ENCODE measurements at places on chromosomes 3 and 15.
A peak's percentile ranks its signal among the peaks of the same experiment; 100 is the strongest.

GRCh38 chr3:31544634-31545033, 11.9 kb downstream of the STT3B start:
- DNase-seq, result peak; percentile 79

DNA sequence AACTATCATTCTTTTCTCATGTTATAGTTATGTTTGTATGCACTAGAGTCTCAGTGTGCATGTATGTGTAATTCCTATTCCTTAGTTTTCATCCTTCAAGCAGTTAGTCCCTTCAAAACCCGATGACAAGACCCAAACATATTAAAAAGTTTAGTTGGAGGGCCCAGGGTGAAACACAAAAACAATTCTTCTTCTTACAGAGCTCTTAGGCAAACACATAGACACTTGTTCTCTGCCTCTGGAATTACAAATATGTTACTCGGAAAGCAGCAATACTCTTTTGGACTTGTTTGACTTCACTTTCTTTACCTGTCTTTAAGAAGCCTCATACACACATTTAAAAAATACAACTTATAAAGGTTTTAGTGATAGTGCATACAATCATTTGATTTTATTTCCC, 763 bp upstream of the CNTN6 start:
- DNase-seq, result no peak

GRCh38 chr15:59686389-59686788, 2.7 kb downstream of the BNIP2 start:
- DNase-seq, result peak; percentile 87

DNA sequence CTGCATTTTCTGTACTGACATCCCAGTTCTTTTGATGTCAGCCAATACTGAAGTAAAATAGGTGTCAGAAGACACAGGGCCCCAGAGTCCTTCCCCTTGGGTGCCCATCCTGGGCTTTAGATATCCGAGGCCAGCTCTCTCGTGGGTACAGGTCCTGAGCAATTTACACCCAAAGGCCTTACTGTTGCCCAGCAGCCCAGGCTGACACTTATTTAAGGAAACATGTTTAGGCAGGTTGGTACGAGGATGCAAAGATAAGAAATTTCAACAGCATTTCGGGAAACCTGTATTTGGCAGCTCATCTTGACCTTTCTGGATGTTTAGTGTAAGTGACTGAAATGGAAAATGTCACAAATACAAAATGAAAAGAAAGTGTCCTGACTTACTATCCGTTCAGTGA, 130.0 kb upstream of the IL12A start:
- DNase-seq, result no peak

DNA sequence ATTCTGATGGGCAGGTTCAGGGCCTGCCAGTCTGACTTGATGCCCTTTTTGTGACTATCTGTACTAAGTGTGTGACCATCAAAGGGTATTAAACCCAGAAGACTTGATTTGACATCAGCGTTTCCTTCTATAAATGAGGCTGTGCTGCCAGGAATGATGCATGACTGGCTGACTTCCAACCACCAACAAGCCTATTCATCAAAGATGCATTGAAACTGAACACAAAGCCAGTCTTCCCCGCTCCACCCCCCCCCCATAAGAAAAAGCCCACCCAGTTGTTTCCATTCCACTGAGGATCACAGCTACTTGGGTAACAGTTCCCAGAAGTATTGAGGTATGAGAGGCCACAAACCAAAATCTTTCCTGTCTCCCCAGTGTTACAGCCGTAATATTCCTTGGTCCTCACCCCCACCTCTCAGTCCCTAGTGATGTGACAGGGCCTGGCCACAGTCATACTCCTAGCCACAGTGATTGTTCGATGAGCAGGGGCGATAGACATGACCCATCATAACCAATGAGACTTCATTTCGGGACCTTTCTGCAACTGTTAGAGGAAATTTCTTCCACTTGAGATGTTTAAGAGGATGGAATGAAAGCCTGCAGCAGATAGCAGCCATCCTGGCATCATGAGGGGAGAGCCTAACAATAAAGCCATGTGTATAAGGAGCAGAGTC, 22.6 kb downstream of the SH3BP5 start:
- DNase-seq, result no peak

DNA sequence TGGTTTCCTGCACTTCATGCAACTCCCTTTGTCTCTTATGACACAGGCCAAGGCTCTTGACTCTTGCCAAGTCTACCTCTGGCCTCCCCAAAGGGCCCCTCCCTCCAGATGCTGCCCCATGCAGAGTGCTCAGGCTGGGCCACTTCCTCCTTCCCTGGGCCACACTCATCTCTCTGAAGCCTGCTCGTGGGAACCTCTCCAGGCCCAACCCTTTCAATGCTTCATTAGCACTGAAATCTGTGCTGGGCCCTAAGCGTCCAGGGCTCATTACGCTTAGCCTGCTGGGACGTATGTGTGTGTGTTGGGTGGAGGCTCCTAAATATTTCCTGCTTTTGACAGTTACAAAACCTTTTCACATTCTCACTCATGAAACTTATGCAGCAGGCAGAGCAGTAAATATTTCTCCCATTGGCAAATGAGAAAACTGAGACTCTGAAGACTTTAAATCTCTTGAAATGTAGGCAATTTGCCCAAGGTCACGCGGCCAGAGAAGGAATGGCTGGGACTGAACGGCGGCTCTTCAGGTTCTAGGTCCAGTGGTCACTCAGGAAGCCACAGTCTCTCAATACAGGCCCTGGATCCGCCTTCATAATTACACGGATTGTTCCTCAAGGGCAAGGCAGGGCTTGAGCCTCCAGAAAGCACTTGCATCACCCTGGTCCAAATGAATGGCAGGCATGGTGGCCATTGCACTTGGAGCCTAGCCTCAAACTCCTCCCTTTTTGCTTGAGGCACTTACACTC, 241.7 kb upstream of the HES1 start:
- peak; percentile 61 for DNase-seq

DNA sequence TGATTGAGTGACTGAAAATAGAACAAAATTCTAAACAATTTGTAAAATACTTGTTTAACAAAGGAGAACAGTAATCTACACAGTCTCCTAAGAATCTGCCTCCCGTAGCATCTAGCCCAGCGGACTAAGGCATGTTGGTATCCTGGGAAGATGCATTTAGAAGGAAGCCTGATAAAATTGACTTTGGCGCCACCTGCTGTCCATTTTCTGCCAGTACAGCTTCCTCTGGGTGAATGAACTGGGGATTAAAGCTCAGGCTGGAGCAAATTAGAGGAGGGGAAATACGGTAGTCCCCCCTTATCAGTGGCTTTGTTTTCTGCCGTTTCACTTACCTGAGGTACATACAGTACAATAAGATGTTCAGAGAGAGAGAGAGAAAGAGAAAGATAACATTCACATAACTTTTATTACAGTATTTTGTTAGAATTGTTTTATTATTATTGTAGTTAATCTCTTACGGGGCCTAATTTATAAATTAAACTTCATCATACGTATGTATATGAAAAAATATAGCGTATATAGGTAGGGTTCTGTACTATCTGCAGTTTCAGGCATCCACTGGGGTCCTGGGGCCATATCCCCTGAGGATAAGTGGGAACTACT, 191.6 kb downstream of the GAP43 start:
- peak; percentile 62 for DNase-seq

GRCh38 chr15:89442671-89443307, 53.6 kb downstream of the RHCG start:
- peak; percentile 61 for DNase-seq

DNA sequence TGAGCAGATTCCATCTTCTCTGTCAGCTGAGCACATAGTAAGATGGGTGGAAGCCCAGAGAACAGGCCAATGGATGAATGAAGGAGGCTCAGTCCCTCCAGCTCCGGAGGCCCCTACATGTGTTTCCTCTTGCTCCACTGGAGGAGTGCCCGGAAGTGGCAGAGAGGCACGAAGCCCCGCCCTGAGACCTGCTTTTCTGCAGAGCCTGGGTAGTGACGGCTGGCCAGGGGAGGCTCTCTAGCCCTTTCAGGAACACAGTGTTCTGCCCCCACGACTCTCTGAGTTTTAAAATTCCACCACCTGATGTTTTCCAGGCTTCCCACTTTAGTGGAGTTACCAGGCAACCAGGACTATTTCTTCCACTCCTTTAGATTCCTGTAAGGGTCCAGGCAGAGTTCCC, 149.4 kb upstream of the SLC6A11 start:
- DNase-seq, result peak; percentile 16

DNA sequence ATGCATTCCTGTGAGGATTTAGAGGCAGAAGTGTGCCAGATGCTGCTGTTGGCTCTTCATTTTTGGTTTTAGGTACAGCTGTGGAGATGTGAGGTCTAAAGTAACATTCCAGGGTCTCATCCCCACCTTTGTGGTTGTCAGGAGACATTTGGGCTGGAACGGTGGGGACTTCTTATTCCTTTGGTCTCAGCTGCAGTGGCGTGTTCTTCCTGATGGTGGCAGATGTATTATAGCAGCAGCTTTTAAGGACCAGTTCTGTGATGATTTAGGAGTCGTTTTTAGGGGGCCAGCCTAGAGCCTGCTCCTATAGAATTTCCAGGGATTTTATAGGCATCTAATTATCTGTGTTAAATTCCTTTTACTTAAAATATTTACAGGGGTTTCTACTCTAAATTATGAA, 221.0 kb upstream of the EOMES start:
- DNase-seq, result peak; percentile 5

DNA sequence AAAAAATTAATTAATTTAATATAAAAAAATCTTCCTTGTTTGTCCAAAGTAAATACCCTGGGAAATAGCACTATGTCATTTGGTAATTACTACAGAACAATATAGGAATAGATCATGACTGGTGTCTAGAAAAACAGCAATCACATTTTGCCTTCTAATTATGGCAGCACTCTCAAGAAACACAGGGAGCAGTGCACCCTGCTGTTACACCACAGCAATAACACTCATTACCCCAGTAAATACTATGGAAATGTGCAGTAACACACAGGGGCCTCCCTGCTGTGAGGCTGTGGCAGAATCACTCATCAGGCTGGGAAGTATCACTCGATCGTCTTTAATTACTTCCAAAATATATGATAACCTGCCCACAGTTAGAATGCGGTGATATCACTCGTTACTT, 646.0 kb downstream of the TUSC7 start:
- peak; percentile 23 for DNase-seq

DNA sequence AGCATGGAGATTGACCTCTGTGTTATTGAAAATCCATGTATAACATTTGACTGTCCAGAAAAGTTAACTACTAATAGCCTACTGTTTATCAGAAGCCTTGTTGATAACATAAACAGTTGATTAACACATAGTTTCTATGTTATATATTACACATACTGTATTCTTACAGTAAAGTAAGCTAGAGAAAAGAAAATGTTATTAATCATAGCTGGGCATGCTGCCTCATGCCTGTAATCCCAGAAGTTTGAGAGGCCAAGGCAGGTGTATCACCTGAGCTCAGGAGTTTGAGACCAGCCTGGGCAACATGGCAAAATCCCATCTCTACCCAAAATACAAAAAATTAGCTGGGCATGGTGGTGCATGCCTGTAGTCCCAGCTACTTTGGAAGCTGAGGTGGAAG, 163.3 kb downstream of the EPHA6 start:
- DNase-seq, result no peak

DNA sequence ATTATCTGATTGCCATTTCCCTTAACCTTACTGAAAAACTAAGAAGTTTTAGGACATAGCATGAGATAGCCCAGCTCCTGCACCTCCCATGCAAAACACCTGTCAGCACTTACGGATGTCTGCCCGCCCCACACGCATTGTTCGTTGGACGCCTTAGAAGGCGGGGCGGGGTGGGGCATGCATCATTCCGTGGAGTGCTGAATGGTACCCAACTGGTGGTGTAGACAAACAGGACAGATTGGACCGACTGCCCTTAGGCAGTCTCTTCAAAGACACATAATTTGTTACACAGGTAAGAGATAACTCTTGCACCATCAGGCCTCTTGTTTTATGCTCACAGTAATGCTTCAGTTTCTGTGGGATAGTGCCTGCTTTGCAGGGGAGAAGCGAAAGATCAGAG, 93.8 kb downstream of the SMAD6 start:
- DNase-seq, result no peak

DNA sequence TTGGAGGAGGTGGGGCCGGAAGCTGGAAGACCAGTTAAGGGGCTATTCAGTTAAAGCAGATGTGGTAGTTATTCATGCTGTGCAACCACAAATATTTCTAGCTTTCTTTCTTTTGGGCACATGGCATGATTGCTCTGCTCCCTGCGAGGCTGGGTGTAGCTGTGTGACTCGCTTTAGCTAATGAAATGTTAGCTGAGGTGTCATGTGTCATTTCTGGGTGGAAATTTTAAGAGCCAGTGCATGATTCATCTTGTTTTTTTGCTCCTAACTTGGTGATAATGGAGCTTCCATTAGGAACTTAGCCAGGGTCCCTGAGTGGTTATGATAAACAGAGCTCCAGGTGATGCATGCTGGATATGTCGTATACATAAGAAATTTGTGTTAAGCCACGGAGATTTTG, 300.6 kb downstream of the SATB1 start:
- DNase-seq, result no peak

DNA sequence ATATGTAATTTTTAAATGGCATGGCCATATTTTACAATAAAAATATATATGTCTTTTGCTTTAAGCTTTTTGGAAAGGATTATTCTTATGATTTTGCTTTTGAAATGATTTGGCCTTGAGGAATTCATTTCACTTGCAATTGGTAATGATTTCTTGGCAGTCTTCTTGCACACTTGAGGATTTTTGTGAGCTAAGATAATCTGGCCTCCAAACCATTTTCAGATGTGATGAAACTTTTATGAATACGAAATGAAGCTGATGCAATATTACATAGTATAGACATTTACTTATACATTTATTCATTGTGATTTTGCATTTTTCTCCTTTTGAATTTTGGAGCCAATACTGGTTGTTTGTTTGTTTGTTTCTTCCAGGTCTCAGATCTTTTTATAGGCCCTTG, 6.4 kb upstream of the SH2D7 start:
- no peak for DNase-seq

GRCh38 chr3:197356275-197356674, 57.9 kb upstream of the DLG1 start:
- no peak for DNase-seq

DNA sequence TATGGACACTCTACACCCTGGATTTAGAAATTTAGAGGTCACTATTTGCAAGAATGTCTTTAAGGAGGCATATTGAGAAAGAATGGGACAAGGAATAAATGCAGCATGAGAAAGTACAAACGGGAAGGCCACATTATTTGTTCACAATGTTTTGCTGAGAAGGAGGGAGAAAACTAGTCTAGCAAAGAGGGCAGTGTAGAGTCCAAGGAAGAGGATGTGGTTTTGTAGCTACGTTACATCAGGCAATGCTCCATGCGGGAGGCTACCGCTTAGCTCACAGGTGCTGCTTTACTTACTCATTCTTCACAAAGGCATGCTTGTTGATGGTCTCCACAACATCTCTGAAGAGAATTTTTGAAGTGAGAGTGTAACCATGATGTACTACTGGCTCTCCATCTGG, 191.1 kb downstream of the PLCH1 start:
- no peak for DNase-seq

GRCh38 chr3:64023187-64023860, at the start of gene PSMD6:
PSMD6 (minus strand) TSS chr3:64023494; CDS start chr3:64023419, 75 bp downstream.
- peak; percentile 91 for DNase-seq

DNA sequence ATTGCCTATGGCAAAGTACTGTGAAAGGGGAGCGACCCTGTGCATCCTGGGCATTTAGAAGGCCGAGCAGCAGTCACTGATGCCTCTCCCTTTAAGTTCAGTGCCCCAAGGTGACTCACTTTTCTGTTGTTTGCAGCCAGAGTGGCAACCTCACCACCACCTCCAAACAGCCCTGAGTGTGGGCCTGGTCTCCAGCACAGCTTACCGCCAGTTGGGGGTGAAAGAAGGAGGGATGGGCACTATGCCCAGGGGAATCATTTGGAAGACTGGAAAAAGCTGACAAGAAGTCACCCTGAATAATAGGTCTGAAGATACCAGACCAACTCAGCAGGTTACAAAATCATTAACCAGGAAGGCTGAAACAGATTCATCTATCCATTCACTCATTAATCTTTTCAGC, 571.8 kb downstream of the EPHB1 start:
- DNase-seq, result no peak

Measured in inflammatory macrophage (primary cell).